Renal cortical epithelial cell (primary cell): ENCODE measurements at places on chromosomes 12 and 14. TPM values are rescaled to one million over a fixed set of nuclear protein-coding genes. Genes with fewer than 3 reads are reported as not detected.

SIX1 gene
- 1.2 and 7.6 TPM in 2 replicates for total RNA-seq

RDH12 gene
- total RNA-seq = not detected in 2 replicates

LMNTD1 gene
- not detected in 2 replicates for total RNA-seq

MYO1H gene
- total RNA-seq = not detected in 2 replicates

NKX2-1 gene
- not detected in 2 replicates for total RNA-seq

HOXC13 gene
- total RNA-seq = 0.15 TPM in 1 of 2 replicates, not detected in the other

BATF gene
- not detected in 2 replicates for total RNA-seq

KCNC2 gene
- total RNA-seq = under 0.01 TPM in 1 of 2 replicates, not detected in the other

TSPAN19 gene
- 0.15 TPM in 1 of 2 replicates, not detected in the other for total RNA-seq

ACSM4 gene
- not detected in 2 replicates for total RNA-seq

MGP gene
- total RNA-seq = 0.35 and 0.80 TPM in 2 replicates

TAS2R43 gene
- total RNA-seq = 0.52 TPM in 1 of 2 replicates, not detected in the other

LGR5 gene
- total RNA-seq = 0.05 TPM in 1 of 2 replicates, not detected in the other

WSB2 gene
- 82.6 and 95.0 TPM in 2 replicates for total RNA-seq

KRT72 gene
- total RNA-seq = not detected in 2 replicates

UNC79 gene
- total RNA-seq = under 0.01 and 0.50 TPM in 2 replicates

SIX6 gene
- total RNA-seq = not detected in 2 replicates
